KG1 (cell line): ENCODE measurements at places on chromosomes 1 and 21.

DNA sequence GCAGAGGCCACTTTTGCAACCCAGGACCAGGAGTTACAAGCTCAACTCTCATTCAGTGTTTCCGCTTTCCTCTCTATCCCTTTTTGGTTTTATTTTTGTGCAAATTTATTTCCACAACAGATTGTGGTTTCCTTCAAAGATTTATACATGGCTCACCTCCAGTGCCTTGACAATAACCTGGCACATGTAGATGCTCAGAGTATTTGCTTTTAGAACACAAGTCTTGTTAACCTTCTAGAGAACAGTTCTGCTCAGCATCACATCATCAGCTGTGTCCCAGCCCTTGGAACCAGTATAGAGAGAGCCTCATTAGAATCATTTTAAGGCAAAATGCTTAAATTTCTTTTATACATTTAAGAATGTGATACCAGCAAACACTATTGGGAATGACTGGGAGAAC, 133.7 kb downstream of the TENT5C start:
- no peak for DNase-seq

DNA sequence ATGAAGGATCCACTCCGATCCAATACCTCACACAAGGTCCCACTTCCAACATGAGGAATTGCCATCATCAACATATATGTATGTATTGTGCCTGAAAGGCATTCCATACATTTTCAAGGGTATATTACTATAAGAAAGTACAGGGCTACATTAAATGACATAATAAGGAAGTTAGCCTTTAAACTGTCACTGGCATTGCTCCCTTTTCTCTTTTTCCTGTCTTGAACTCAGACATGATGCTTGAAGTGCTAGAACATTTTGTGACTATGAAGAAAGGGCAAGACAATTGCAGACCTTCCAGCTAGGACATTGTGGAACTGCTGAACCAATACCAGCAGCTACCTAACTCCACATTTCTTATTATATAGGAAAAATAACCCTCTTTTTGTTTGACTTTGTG, 2.9 kb upstream of the TSPAN2 start:
- DNase-seq = no peak

- DNase-seq = no peak
Measured at GRCh38 chr1:225021037-225021436, 91.6 kb downstream of the DNAH14 start.

GRCh38 chr21:40847951-40848350, 993 bp upstream of the DSCAM start:
- DNase-seq = no peak

DNA sequence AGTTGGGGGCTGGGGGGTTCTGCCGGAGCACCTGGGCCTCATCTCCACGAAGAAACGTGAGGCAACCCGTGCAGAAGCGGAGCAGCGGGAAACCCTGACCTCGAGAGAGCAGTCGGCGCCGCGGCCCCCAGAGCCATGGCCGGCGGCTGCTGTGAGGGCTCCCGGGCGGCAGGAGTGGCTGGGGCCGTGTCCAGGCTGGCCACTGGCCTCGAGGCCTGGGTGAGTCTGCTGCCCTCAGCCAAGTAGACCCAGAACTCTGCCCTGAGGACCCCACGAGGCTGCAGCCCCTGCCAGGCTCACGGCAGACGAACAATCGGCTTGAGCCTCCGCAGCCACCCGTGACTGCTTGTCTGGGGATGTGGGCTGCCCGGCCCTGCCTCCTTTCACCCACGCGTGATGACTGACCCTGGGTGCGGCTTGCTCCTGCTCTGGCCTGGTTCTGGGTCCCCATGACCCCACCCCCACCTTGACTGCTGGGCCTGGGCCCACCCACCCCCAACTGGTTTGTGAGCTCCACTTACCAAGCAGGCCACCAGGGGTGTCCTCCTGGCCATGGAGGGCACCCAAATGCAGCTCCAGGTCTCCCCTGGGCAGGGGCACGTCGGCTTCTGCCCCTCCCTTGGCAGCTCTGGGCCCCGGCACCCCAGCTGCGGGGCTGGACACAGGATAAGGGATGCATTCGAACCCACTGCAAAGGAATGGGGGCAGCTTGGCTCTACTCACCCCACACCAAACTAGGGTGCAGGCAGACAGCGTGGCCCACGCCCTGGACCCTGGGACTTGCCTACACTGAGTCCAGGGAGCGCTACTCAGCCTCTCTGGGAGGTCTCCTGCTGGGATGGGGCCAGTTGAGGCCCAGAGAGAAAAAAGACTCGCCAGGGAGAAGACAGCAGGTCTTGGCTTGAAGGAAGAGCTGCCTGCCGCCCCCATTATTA, 34.2 kb downstream of the MORN1 start:
- no peak for DNase-seq

- no peak for DNase-seq
Measured at GRCh38 chr1:91591175-91591974, 90.7 kb downstream of the CDC7 start.

DNA sequence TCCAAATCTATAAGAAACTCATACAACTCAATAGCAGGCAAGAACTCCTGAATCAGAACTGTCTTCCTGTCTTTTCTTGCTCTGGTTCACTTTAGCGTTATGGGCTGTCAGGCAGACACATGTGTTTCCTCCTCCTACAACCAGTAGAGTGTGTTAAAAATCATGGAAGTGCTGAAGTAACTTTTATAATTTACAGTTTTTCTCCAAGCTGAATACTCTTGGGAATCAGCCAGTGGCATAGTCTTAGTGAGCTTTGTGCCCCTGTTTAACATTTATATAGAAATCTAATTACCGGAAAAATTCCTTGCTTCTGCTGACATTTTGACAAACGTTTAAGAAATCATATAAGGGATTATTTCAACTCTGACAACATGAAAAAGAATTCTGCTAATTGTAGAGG, 113.1 kb upstream of the RGS18 start:
- DNase-seq = no peak

DNA sequence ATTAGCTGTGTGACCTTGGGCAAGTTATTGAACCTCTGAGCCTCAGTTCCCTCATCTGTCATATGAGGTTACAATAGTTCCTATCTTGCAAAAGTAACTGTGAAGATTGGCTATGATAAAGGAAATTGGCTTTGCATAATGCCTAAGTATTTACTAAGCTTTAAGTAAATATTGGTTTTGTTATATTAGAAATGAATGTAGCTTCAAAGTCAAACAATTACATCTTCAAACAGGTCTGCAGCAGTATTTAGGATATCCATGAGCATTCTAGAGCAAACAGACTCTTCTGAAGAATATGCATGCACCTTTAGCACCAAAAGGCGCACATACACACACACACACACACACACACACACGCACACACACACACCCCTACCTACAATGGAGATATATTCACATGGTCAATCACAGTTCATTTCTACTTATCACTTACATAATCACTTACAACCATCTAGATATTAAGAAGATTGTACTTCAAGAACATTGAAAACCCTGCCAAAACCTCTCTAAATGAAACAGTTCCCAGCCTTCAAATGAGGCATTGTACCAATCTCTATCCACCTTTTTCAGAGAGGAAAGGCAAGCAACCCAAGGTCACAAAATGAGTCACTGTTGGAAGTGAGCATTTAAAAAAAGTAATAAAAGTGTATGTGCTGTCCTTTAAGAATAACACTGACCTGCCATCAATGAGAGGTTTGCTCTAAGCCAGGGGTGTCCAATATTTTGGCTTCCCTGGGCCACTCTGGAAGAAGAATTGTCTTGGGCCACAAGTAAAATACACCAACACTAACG, 13.4 kb upstream of the FAM43B start:
- DNase-seq = no peak

DNA sequence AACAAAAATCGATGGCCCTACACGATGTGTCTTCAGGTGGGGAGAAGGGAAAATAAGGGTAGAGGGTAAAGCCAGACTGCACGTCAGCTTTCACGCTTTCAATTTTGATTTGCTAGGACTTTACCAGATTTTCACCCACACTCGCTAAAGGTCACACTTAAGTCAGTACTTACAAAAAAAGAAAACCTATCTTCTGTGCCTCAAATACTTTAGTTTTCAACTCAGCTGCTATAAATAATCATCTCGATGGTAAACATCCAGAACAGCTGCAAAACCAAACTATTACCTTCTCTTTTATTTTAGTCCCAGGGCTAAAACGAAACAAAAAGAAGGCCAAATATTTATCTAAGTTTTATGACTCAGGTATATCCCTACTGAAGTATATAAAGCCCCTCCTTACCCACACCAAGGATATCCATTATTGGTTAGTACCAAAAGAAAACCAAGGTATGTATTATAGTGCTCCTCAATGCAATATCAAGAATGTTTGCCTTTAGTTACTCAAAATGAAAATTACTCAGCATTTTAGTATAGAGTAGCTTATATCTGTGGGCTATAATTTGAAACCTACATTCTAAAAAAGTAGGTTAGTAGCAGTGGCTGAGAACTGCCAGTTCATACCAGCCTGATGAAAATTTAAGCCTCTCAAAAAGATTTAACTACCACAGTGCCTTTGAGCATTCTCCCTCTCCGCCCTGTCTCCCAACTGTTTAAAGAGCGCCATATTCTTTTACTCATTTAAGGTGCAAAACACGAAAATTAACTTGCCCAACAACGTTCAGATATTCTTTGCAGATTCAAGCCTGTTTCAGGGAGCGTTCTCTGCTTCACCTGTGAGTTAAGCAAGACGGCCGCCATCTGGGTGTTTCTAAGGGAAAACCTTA, 1.5 kb downstream of the CSDE1 start:
- DNase-seq = no peak

GRCh38 chr1:1236176-1236763, 4.2 kb downstream of the B3GALT6 start:
- DNase-seq = no peak

DNA sequence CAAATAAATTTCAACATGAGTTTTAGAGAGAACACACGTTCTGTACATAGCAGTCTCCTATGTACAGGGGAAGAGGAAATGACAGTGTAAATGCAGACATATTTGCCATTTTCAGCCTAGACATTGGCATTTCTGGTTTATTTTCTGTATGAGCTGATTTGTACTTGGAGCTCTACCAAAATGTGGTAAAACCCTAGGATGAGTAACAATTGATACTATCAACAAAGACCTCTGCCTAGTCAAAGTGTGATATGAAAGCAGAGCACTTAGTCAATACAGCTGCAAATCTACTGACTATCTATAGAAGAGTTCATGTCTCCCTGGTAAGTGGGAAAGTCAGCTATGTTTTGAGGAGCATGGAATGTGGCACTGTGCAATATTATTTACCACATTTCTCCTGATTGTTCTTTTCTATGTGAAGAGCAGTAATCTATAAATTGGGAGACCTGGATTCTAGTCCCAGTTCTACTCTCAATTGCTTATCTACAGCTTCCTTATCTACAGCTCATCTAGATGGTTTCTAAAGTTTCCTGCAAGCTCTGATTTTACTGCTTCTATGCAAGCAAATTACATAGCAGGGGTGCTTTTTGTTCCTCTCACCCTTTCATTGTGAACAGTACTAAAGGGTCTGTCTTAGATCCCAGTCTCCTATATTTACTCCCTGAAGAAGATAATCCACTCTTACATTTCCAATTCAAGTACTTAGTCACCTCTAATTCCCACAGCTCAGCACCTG, 334.2 kb downstream of the NTNG1 start:
- no peak for DNase-seq

GRCh38 chr1:225467193-225468020, 39.6 kb upstream of the LBR start:
- peak; percentile 80 for DNase-seq

DNA sequence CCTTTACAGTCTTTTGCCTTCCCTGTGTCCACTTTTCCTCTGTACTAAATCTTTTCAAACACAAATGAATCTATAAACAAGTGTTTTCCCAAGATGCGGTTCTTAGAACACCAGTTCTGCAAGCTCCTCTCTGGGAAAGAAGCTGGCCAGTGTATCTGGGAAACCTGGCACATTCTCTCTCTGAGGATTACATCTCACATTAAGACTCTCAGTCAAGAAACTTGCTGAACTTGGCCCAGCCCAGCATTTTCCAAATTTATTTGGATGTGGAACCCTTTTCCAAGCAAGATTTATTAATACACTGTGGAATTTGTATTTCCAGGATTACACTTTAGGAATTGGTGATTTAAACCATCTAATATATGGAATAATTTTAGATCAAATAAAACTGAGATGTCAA, 105.7 kb downstream of the ZNF281 start:
- DNase-seq = no peak

- no peak for DNase-seq
Measured at GRCh38 chr1:229844675-229845074, 218.6 kb downstream of the URB2 start.

GRCh38 chr1:173222149-173223030, 15.3 kb upstream of the TNFSF4 start:
- no peak for DNase-seq

DNA sequence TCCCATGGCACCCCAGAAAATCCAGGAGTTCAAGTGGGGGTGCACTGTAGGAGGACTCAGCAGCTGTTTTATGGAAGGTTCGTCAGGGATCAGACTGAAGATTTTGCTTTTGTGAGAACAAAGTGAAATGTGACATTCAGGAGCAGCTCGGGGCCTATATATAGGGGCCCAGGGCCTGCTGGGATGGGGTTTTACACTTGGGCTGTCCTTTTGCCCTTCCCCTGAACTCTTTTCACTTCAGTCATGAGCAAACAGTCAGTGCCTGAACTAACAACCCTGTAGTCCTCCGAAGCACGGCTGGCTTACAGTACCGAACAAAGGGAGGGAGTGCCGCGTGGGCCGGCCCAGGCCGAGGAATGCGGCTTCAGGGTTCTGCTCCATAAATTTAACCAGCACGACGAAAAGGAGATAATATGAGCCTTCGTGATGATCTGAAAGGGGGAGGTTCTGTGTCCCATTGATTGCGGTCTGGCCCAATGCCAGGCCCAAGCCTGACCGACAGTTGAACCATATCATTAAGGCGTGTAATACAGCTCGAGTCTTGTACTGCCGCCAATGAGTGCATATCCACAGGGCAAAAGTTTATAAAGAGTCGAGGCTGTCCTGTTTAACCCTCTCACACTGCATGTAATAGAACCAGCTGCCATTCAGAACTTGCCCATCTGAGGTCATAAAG, 139.9 kb downstream of the DHRS3 start:
- peak; percentile 89 for DNase-seq

DNA sequence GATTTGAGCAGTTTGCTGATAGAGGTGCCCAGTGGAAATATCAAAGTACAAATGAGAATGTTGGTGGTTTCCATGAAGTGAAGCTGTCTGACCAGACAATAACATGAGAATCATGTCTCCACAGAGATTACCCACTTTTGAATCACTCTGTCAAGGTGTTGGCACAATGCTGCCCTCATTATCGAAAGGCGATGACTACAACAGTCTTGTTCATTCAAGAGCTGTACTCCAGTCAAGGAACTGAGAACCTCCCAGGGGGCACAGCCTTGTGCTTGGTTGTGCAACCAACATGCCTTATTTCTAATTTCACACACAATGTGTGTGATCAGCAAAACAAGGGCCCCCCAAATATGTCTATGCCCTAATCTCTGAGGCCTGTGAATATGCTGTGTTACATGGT, 35.7 kb downstream of the ETS2 start:
- DNase-seq = no peak

DNA sequence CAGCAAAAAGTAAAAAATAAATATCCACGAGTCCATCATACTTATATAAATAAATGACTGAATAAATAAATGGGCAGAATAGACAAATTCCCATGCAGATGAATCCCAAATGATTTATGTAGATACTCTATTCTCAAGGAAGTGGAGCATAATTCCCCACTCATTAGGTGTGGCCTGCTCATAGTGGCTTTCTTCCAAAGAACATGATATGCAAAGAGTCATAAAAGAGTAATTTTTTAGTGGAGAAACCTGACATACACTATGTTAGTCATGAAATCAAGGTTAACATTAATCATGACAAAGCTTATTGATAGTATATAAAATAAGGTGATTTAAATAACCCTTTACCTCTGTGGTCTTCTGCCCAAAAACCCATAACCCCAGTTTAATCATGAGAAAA, 298.9 kb downstream of the DPYD start:
- no peak for DNase-seq
